Activated effector memory CD4-positive, alpha-beta T cell treated with anti-CD3 and anti-CD28 coated beads, Interleukin-2, amount 50 U/mL, for 16 hours (primary cell): ENCODE measurements at places on chromosomes 6 and 20.
A peak's percentile ranks its signal among the peaks of the same experiment; 100 is the strongest.

- DNase-seq: peak; percentile 46
Observed at GRCh38 chr20:1934721-1935573, 39.7 kb downstream of the SIRPA start.

DNA sequence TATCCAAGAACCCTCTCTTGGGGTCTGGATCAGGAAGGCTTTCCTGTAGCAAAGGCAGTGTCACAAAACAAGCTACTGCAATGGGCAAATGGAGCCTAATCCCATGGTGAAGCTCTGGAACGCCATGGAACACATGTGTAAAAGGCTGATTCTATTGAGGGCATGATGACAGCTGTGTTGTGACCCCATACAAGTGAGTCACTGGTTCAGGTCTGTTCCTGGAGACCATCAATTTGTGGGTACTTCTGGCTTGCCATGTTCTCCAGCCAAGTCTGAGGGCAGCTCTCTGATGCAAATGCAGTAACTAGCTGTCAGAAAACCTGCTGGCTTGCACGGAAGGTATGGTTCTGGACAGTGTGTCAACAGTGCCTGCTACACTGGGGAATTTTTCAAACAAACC is 33.3 kb upstream of the ECHDC1 start:
- DNase-seq: no peak

- DNase-seq: no peak
Observed at GRCh38 chr6:139917951-139918630, 543.6 kb upstream of the CITED2 start.

GRCh38 chr6:125471667-125472066 is 169.9 kb upstream of the HDDC2 start:
- DNase-seq: no peak

GRCh38 chr6:75493400-75494064 is at the start of gene FILIP1:
Gene FILIP1, minus strand, starts transcription at chr6:75493800. Its CDS starts 78,828 bp downstream, at chr6:75414972.
- no peak for DNase-seq

DNA sequence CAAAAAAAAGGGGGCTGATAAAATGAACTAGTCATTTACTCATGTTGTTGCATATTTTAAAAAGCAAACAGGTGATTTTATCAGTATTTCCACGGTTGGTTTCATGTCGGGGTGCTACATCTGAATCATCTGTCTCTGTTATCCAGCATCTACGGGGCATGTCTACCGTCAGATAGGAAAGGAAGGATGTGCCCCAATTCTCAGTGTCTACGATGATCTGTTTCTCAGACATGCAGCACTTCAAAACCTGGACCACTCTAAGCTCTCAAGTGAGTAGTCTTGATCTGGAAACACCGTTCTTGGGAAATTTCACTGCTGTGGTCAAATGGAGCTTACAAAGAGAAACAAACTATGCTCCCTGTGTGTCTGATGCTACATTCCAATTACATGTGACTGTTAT is 240.3 kb upstream of the TAB2 start:
- DNase-seq: no peak

DNA sequence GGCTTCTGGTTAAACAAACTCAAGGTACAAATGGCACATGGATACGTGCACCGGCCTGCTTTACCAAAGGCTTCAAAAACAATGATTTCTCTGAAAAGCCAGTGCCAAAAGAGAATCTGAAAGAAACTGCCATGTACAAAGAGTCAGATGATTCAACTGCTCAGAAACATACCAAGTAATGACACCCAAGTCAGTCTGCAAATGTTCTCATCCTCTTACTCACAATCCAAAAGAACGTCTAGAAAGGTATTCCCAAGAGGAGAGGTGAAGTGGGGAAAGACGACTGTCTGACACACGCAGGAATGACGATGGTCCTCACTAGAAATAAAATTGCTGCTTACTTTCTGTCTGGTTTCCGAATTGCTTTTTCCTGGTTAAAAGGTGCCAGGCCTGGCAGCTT is 52.9 kb downstream of the NFATC2 start:
- DNase-seq: peak; percentile 14

GRCh38 chr6:13261464-13261994 is 66.8 kb downstream of the TBC1D7 start:
- no peak for DNase-seq

DNA sequence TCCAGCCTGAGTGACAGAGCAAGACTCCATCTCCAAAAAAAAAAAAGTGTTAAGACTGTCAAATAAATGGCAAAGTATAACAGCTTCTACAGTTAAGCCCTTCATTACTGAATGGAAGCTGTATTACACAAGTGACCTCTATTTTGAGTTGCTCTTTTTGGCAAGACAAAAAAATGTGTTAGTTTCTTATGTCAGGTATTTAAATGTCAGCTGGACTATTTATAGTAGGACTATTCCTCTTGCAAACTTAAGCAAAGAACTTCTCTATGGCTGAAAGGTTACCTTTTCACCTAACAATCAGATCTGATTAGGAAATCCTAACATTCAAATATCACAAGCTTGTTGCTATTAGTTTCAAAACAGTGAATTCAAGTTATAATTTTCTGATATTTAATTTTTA is 12.4 kb downstream of the UBE2V1 start:
- DNase-seq: no peak

DNA sequence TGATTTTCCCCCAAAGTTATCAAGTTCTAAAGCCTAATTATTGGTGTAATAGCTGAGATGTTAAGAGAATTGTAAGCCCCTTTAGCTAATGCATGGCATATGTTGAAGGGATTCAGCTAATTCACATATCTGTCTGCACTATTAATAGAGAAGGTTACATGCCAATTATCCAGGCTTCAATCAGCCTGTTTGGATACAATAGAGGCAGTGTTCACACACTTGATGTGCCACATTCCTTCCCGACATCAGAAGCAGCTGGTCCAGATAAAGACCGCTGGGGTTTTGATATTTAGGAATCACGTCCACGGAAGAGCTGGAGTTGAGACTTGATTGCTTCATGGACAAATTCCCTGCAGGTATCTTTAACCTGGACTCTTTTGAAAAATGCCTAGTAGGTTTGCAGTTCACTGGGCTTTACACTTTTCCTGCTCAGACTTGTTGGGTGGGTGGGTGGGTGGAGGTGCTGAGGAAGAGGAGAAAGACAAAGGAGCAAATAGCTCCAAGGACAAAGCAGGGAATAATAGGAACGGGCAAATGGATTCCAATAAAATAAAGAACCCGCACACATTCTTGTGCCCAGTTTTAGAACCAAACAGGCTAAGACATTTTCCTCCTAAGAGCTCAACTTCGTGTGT is 142.6 kb upstream of the ZNF217 start:
- no peak for DNase-seq

DNA sequence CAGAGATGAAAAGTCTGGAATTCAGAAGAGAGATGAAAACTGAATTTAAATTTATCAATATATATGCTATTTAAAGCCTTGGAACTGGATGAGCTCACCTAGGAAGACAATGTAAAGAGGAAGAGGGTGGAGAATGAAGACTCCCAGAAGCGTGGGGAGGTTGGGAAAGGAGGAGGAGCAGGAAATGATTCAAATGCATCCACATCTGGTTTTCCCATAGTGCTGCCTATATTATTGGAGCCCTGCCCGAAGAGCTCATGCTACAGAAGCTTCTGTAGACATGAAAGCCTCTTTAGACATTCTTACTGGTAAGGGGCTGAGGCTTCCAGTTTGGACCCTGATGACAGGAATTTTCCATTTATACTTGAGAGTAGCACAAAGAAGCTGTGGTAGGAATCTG is 19.2 kb downstream of the PDE7B start:
- DNase-seq: no peak

DNA sequence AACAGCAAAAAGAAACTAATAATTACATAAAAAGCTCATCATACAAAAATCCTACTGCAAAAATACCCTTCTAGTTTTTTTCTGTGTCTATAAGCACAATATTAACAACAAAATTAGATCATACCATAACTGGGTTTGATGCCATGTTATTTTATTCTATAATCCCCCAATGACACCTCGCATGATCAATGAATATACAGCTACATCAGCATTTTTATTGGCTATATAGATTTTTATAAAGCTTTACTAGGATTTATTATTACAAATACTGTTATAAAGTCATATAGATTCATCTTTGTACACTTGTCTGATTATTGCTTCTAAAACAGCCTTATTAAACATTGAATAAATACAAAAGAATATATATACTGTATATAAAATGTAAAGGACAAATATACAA is 45.1 kb upstream of the GLP1R start:
- no peak for DNase-seq

DNA sequence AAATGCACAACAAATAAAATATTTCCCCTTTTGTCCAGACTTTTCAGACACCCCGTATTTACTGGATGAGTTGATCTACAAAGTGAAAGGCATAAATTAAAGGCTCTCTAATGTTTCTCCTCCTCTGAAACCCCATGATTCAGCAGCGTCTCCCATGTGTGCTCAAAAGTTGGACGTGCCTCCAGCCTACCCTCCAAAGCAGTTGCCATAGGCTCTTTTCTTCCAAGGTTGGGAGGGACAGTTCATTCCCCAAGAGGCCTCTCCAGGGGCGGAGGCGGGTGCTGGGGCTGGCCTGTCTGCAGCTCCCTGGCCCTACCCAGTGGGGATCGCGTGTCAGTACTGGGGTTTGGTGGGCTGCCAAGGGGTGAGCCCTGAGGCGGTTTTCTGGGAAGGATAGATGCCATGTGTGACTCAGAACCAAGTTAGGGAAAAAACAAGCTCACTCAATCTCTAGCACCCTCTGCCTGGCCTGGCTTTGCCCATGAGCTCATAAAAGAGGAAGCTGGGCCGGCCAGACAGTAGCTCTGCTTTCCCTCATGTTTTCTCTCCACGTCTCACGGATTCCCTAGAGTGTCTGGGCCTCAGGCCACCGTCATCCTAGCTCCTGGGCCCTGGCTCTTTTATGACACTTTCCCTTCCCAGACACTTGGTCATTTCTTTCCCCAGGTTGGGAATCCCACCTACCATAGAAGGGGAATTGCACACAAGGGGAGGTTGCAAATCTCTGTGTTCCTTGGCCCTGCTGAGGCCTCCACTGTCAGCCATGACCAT is 8.0 kb upstream of the IER3 start:
- no peak for DNase-seq

DNA sequence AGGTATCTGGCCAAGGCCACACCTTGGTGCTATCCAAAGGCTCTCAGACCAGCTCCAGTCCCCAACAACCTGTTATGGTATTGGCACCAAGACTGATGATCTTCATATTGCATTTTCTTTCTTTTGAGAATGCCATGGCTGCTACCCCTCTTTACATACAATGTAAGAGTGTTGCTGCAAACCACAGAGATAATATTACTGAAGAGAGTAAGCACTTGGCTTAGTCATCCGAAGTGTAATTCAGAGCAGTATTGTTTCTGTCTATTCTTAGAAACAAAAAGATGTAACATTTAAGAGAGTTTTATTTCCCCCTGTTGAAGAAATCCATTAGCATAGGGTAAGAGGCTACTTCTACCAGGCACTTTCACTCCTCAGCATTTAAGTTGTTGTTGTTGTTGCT is 212.5 kb downstream of the C6orf118 start:
- no peak for DNase-seq

DNA sequence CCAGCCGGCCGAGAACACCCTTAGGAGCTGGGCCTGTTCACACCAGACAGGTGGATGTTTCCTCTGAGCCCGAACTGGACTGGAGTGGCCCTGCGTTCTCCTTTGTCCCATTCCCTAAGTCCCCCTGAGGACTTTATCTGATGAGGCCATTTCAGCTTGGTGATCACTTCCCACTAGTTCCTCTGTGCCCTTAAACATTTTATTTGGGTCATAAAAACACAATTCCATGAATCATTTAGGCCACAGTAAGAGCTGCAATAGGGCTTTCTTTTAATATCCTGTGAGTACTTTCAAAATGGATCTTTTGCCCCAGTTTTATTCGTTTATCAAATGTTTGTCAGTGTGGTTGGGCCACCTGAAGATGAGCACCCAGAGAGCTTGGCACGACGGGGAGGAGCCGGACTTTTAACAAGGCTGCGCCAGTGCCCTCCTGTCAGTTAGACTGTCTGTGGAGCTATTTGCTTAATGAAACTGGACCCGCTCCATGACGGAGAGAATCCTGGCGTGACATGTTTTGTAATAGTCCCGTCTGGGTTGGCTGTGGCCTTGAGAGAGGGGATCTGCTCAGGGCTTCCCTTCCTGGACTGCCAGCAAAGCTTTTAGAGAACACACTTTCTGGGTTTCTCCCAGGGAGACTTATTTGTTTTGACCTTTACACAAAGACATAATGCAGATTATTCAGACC is 53.5 kb downstream of the ZDHHC14 start:
- no peak for DNase-seq

DNA sequence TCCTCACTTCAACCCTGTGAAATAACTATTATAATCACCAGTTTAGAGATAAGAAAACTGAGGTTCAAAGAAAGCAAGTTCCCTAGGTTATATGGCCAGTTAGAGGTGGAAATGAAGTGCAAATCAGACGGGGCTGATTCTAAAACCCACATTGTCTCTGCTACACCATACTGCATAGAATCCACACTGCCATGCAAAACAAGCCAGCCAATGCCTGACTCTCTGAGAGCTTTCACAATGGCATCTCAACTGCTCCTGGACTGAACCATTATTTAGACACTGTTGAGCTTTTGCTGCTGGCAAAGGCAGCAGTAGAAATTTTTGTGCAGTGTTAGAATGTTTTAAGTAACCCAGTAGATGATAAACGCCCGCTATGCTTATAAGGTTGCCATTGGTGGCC is 195.2 kb upstream of the CNR1 start:
- DNase-seq: no peak

DNA sequence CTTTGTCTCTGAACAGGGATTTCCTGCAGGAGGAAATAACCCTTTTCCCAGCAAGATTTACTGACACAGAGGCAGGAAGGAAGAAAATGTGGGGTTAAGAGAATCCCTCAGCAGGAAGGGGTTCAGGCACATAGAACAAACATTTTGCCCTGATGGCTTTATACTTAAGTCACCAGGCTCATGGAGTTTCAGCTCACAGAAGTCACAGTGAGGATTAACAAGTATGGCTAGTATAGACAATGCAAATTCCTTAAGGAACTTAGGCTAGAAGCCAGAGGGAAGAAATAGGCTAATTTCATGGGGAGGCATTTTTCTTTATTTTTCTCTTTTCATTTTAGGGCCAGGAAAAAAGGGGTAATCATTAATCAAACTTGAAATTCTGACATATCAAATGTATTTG is 50.2 kb downstream of the MCHR2 start:
- DNase-seq: no peak

- no peak for DNase-seq
Observed at GRCh38 chr20:35729836-35730582, 12.1 kb downstream of the RBM39 start.

DNA sequence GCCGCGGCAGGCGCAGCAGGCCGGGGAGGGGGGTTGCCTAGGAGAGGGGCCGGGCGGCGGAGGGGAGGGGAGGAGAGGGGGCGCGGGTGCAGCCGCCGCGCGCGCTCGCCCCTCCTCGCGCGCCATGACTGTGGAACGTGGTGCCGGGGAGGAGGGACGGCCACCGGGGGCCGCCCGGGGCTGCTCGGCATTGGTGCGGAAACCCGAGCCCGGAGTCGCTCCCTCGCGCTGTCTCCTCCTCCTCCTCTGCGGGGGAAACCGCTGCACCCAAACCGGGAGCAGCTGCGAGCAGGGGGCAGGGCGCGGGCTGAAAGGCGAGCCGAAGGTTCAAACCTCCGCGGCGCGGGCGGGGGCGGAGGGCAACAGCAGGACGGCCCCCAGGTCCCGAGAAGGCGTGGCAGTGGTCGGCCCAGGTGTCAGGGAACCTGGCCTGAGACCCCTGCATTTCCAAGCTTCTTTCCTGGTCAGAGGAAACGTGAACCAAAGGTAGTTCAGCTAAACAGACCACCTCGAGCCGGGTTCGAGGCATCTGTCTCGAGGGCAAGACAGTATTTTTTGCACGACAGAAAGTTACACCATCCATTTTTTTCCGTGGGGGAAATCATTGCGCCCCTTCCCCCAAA is 1.4 kb upstream of the TRERF1 start:
- peak; percentile 91 for DNase-seq
